ENCODE measurements at places on chromosomes 3 and 15.

- DNase-seq: no peak
Measured at GRCh38 chr3:124117486-124117885, 125.6 kb upstream of the ROPN1 start.

DNA sequence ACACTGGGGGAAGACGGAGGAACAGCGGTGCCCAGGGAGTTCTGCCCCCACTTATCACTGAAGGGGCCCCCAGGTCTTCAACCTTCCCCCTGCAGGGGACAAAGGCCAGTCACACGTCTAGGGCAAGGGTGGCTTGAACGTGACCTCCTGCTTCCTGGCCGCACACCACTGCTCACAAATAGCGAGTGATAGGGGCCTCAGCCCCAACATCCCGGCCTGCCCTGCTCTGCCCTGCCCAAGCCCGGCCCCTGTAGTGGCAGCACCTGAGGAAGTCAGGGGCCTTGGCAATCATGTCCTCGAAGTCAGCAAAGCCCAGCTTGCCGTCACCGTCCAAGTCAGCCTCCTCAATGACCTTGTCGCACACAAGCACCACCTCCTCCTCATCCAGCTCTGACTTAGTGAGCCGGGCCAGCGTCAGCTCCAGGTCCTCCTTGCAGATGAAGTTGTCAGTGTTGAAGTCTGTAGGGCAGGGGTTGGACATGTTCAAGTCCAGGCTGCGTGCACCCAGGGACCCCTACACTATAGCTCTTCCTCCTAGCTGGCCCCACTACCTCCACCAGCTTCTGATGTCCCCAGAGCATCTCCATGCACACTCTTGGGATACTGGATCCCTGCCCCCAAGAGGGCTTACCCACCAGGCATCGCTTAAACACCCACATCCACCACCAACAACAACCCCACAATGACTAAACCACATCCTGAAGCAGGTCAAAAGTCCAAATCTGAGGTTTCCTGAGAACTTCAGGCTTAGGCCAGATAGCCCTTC lies 13.3 kb downstream of the SH2D7 start:
- no peak for DNase-seq

DNA sequence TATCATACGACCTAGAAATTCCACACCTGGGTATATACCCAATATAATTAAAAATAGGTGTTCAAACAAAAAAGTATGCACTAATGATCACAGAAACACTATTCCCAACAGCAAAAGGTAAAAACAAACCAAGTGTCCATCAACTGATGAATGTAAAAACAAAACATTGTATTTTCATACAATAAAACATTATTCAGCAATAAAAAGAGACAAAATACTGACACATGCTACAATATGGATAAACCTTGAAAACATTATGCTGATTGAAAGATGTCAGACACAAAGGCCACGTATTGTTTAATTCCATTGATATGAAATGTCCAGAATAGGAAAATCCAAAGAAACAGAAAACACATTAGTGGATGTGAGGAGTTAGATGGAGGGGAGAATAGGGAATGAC lies 71.0 kb downstream of the RPL22L1 start:
- no peak for DNase-seq

DNA sequence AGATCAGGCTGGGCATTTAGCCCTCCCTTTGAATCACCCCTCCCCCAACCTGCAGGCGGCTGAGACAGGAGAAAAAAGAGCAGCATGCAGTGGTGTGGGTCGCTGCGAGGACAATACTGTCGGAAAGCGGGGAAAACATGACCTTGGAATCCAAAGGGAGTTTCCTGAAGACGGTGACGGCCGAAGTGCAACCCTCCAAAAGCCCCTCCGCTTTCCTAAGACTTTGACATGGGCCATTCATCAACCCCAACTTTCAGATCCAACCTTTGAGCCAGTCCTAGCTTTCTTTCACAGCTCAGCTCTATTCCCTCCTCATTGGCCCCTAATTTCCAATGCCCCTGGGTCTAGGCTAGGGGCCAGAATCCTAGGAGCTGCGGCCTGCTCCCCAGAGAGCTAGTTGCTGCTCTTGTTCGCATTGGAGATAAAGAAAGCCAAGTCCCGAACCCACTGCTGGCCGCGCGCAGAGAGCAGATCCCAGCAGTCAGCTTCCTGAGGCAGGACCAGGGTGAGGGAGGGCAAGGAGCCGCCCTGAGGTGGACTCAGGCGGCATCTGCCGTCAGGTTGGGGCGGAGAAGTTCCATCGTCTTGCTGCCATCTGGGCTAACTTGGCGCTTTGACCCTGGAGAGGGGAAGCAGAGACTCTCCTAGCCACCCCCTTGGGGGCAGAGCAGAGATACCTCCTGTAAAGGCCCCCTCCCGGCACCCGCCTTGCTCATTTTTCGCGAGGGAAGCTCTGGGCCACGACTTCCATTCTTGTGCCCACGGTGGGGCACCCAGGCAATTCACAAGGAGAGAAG lies 914 bp downstream of the ZIC4 start:
- no peak for DNase-seq

DNA sequence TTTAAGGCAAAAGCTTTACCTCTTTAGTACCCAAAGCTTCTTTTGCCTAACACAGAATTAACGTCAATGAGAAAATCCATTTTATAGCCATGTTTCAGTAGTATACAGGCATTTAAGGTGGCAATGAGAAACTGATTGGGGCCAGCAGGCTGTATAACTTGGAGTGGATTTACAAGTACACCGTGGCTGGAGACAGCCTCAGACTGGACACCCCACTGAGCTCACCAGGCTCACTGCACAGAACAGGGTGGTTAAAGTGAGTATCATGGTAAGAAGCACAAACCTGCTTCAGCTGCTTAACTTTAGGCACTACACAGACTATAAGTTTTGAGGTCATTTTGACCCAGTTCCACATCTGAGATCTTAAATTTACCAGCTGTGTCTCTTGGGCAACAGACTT lies 8.9 kb downstream of the CPOX start:
- no peak for DNase-seq

DNA sequence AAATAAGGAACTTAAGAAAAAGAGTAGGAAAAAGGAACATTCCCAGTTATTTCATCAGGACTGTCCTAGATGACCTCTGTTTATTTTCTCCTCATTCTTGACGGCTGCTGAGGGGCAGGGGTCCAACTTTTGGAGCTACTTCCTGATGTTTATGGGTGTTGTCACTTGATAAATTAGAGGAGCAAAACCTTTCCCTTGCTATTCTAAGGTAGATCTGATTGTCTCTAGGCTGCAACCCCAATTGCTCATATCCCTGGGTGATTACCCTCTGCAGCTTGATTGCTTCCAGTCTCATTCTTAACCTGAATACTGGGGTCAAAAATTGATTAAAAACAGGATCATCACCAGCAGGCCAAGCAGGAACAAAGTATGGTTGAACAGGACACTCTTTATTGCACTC lies 311.0 kb upstream of the NDN start:
- no peak for DNase-seq

- DNase-seq: no peak
Measured at GRCh38 chr15:36884518-36884875, 215.9 kb downstream of the MEIS2 start.

- no peak for DNase-seq
Measured at GRCh38 chr15:78363381-78363734, 23.2 kb downstream of the CRABP1 start.

DNA sequence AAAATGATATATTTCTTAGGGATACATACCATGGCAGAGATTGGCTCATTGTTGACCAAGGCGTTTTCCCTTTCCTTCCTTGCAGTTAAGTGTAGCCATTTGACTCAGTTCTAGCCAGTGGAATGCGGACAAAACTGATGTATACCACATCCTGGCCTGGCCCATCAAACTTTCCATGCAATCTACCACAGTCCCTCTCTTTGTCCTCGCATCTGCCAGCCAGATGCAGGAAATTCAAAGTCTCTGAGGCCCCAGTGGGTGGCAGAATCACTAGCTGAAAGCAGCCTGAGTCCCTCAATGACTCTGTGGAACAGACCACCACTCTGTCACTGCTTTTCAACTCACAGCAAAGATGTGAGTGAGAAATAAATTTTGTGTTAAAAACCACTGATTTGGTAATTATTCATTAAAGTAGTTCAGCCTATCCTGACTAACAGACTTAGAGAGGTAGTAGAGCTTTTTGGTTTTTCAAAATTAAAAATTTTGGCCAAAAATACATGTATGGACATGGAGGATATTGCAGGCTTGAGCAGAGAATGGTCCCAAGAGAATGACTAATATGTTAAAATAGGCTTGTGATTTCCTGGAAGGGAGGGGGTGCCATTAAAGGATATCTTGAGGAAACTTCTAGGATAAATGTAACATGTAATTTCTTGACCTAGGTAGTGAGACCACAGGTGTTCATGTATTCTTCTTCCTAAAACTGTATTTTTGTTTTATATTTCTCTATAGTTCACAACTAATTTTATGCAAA lies 10.9 kb downstream of the LRRFIP2 start:
- DNase-seq: no peak

- no peak for DNase-seq
Measured at GRCh38 chr3:160748231-160748630, 7.8 kb upstream of the PPM1L start.

GRCh38 chr3:24812116-24812515 lies 317.5 kb upstream of the THRB start:
- no peak for DNase-seq

- no peak for DNase-seq
Measured at GRCh38 chr3:189937302-189938127, 183.2 kb downstream of the P3H2 start.

DNA sequence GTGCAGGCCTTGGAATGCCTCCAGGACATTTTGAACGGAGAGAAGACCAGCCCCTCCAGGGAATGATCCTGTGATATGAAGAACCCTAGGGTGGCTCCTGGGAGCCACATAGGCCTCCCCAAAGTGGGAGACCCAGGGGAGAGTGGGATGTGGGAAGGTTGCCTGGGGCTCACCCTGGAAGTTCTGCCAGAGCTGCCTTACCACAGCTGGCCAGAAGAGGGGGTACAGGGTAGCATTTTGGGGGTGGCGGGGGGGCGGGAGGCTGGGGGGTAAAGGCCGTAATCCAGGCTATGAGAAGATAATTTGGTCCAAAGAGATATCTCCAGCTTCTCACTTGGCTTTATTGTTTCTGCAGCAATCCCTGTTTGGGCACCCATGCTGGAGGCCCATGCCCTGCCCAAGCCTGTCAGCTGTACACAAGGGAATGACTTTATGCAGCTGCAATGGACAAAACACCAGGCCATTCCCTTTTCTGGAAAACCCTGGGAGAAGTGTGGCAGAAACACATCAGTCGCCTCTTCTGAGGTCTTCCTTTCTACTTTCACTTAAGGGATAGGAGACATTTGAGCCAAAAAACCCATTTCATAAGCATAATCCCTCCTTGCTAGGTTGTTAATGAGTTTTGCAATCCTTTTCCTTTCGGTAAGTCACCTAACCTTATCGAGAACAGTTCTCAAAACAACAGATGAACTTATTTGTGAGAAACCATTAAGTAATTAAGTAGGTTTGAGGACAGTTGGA lies 11.0 kb upstream of the MUSTN1 start:
- DNase-seq: no peak

- DNase-seq: no peak
Measured at GRCh38 chr15:100705841-100706240, 103.5 kb downstream of the ASB7 start.

- no peak for DNase-seq
Measured at GRCh38 chr3:13229273-13229949, 156.2 kb upstream of the IQSEC1 start.

DNA sequence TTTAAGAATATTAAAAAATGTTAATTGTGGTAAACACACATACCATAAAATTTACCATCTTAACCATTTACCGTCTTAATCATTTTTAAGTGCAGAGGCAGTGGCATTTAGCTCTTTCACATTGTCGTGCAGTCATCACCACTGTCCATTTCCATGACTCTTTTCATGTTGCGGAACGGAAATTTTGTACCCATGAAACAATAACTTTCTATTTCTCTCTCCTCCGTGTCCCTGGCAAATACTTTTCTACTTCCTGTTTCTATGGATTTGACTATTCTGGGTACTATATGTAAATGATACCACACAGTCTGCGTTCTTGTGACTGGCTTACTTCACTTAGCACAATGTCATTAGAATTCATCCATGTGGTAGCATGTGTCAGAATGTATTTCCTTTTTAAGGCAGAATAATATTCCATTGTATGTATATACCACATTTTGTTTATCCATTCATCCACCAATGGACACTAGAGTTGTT lies 27.9 kb downstream of the AKAP13 start:
- DNase-seq: peak; percentile 59

DNA sequence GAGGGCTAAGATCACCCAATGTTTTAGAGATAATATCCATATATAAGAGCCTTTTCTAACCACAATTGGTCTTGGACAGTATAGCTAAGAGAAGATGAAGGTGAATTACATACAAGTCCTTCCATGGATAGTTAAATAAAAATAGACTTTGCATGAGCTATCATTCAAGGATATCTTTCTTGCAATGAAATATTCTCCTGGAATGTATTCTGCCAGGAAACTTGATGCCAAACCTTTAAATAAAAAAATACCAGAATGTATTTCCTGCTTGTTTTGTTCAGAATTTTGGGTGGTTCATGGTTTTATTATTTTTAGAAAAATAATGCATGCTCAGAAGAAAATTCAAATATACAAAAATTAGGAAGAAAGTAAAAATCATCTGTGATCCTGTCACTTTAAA lies 88.8 kb upstream of the PPIB start:
- no peak for DNase-seq

- no peak for DNase-seq
Measured at GRCh38 chr3:69145688-69146087, 23.3 kb upstream of the LMOD3 start.

DNA sequence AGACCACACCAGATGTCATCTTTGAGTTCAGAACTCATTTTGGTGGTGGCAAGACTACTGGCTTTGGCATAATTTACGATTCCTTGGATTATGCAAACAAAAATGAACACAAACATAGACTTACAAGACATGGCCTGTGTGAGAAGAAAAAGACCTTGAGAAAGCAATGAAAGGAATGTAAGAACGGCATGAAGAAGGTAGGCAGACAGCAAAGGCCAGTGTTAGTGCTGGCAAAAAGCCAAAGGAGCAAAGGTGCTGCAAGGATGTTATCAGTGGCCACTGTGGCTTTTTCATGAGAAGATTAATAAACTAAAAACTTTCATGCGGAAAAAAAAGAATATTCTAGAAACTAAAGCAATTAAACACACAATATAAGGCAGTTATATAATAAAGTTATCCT lies 21.9 kb downstream of the AAGAB start:
- no peak for DNase-seq

- no peak for DNase-seq
Measured at GRCh38 chr3:48738926-48739616, 22.1 kb upstream of the IP6K2 start.

DNA sequence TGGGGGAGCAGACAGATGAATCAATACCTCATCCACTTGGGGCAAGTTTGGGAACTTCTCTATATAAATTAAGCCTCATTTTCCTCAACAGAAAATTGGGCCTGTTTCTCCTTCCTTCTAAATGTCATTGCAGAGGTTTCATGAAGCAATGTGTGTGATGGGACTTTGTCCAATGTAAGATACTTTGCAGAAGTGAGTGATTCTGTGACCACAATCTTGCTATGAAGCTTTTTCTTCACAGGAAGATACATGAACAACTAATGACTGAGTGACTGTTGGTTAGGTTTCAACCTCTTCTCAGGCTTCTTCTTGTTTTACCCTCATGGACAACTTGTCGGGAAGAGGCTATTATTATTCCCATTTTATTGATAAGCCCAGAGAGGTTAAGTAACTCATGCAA lies 11.0 kb downstream of the TMEM45A start:
- DNase-seq: no peak
